ENCODE measurements at places on chromosomes 7 and 10. TPM values are rescaled to one million over a fixed set of nuclear protein-coding genes. Genes with fewer than 3 reads are reported as not detected.

DNA sequence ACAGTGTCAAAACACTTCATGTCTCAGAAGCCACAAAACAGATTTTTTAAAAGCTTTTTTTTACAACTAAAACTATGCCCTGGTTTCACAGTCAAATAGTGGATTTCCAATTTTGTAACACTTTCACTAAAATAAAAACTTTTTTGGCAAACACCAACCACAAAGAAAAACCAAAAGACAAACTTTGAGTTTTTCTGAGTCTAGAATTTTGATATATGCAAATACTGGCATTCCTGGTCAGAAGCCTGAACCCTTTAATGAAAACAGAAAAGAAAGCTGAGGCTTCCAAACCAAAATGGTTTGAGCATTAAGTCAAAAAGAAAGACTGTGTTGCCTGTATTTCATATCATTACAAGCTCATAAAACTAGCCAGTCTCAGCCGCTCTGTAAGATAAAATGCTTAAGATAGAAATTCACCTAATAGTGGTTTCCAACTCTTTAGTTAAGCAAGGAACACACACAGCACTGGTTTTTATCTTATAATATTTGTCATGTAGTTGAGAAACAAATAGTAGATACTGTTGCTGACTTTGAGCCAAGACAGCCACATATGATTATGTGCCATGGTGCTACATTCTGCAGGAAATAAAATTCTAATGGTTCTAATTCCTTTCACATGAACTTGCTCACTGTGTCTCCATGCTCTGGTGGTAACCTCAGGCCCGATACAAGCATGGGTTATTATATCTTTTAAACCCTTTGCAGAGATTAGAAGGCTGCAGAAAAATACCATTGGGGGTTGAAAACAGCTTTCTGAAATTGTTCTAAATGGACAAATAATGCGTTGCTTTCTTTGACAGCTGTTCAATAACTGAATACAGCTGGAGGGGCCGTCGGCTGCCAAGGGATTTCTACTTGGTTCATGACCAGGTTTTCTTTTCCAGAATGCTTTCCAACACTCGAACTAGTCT lies 49.4 kb downstream of the FAM171A1 start:
- no peak overlapping the region for H3K4me3 ChIP-seq
- H3K27ac ChIP-seq, result peak overlapping the region; percentile 61
- H3K36me3 ChIP-seq, result no peaks in the 10 kb centered on the region
- H3K27me3 ChIP-seq, result no peaks in the 10 kb centered on the region

- no peak for DNase-seq
- no peak overlapping the region for H3K27ac ChIP-seq
- no peaks in the 10 kb centered on the region for H3K27me3 ChIP-seq
Measured at GRCh38 chr7:127726476-127726875, 74.5 kb downstream of the SND1 start.

DNA sequence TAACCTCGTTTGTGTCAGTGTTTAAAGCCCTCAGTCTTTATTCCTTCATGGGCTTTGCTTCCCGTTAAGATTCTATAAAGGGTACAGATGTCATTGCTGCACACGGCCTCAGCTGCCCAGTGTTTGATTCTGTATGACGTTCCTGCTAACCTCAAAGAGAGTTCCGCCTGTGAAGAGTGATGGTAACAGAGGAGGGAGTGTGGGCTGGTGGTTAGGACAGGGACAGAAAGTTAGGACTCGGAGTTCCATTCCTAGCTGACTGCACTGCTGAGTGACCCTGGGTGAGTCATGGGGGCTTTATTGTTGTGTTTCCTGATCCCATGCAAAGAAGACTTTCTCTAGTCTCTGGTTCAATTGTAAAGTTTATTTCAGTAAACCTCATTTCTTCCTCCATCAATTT lies 227.1 kb downstream of the DYNC1I1 start:
- H3K4me1 ChIP-seq, result no peaks in the 10 kb centered on the region
- no peaks in the 10 kb centered on the region for H3K36me3 ChIP-seq
- H3K27ac ChIP-seq, result no peak overlapping the region
- H3K27me3 ChIP-seq, result no peaks in the 10 kb centered on the region
- no peak overlapping the region for H3K4me3 ChIP-seq

DNA sequence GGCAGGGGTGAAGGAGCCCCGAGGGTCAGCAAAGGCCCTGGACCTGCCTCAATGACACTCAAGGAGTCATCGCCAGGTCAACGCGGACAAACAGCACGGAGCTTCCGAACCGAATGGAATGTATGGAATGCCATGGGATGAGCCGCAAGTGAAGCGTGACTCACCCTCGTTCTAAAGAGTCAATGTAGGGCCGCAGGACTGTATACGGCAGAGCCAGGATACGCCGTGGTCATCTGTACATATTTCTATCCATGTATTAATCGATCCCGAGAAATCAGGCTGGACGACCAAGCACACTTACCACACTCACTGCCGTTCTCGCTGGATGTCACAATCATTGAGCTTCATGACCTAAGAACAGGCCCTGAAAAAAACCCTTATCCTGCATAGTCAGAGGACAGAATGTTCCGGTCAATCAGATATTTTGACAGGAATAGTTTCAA lies 4.3 kb downstream of the SNX8 start:
- H3K4me3 ChIP-seq, result peak overlapping the region; percentile 47
- peak; percentile 93 for DNase-seq
- no peaks in the 10 kb centered on the region for H3K27me3 ChIP-seq
- H3K36me3 ChIP-seq, result no peaks in the 10 kb centered on the region
- peak overlapping the region; percentile 71 for H3K27ac ChIP-seq

GRCh38 chr10:61744469-61744868 lies 81.7 kb downstream of the CABCOCO1 start:
- H3K36me3 ChIP-seq, result no peaks in the 10 kb centered on the region
- H3K27me3 ChIP-seq, result no peaks in the 10 kb centered on the region
- H3K4me1 ChIP-seq, result peaks cover 2% of the 10 kb centered on the region
- DNase-seq, result no peak
- H3K4me3 ChIP-seq, result no peak overlapping the region

- H3K4me1 ChIP-seq, result peaks cover 11% of the 10 kb centered on the region
- H3K4me3 ChIP-seq, result no peak overlapping the region
- no peaks in the 10 kb centered on the region for H3K27me3 ChIP-seq
- DNase-seq, result no peak
Measured at GRCh38 chr7:137895301-137896221, 48.8 kb upstream of the DGKI start.

DNA sequence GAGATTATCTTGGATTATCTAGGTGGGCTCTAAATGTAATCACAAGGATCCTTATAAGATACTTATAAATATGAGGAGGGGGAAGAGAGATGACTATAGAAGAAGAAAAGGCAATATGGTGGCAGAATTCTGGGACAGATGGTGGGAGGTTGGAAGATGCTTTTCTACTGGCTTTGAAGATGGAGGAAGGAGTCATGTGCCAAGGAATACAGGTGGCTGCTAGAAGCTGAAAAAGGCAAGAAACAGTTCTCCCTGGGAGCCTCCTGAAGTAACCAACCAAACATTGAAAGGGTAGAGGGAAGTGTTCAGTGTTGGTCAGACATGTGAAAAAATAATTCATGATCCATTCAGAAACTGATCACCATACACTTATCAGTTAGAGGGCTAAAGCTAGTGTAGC lies 213.3 kb downstream of the WDR11 start:
- H3K36me3 ChIP-seq, result no peaks in the 10 kb centered on the region
- H3K4me1 ChIP-seq, result no peaks in the 10 kb centered on the region
- no peak overlapping the region for H3K27ac ChIP-seq

DNA sequence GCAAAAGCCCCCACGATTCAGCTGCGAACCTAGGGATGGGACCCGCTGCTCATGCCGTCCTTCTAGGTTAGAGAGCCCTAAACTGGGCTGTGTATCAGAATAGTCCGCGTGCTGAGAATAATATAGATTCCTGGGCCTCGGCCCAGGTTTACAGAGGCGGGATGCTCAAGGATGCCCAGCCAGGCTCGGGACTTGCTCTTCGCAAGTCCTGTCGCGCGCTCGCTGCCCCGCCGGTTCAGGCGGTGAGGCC lies 266 bp upstream of the STMP1 start:
- peak overlapping the region; percentile 64 for H3K27ac ChIP-seq
- H3K27me3 ChIP-seq, result no peaks in the 10 kb centered on the region
- DNase-seq, result peak; percentile 83
- no peaks in the 10 kb centered on the region for H3K36me3 ChIP-seq
- H3K4me3 ChIP-seq, result peak overlapping the region; percentile 97

DNA sequence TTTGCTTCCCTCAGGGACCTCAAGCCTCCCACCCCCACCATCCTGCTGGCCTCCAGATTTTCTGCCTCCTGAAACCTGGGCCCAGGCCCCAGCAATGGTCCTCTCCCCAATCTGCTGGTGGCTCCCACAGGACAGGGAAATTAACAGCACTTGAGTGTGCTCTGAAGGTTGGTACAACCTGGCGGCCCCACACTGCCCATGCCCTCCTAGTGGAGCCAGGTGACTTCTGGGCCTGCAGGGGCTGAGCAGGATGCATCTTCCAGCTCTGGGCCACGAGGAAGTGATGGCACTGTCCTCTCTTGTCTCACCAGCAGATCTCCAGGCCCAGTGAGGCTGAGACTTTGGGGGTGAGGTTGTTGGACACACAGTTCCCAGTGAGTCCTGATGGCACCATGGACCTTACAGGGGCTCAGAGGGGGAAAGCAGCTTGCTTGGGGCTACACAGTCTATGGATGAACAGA lies 3.6 kb upstream of the ZMIZ1 start:
- no peak overlapping the region for H3K27ac ChIP-seq
- H3K4me1 ChIP-seq, result peaks cover 10% of the 10 kb centered on the region
- H3K27me3 ChIP-seq, result peaks cover 5% of the 10 kb centered on the region
- no peaks in the 10 kb centered on the region for H3K36me3 ChIP-seq

DNA sequence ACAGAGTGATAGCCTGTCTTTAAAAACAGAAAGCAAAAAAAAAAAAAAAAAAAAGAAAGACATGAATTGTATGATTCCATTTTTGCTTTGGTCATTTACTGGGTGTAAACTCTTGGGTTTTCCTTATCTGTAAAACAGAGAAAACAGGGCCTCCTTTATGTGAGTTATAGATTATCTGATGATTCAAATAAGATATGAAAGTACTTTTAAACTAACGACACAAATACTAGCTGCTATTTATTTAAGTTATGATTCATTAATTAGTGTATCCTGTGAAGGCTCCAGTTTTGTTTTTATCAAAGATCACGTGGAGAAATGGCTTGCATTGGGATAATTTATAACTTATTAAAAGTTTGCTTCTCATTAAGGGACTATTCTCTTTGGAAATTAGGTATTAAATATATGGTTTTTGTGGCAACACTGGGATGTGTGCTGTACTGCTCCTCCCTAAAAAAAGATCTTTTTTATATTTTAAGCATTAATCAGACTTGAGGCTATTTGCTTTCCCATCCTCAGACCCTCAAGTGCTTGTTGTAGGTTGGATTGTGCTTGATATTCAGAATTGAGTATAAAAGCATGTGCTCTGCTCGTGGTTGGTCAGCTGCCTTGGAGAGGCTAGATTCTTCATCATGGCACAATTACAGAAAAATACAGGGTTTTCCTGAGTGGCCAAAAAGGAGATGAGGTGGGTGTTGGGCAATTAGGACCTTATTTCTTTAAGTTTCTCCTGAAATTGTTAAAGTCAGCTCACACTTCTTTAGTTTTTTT lies 39.9 kb downstream of the NRG3 start:
- H3K27ac ChIP-seq, result no peak overlapping the region
- no peak for DNase-seq
- H3K4me3 ChIP-seq, result no peak overlapping the region
- no peaks in the 10 kb centered on the region for H3K4me1 ChIP-seq

DNA sequence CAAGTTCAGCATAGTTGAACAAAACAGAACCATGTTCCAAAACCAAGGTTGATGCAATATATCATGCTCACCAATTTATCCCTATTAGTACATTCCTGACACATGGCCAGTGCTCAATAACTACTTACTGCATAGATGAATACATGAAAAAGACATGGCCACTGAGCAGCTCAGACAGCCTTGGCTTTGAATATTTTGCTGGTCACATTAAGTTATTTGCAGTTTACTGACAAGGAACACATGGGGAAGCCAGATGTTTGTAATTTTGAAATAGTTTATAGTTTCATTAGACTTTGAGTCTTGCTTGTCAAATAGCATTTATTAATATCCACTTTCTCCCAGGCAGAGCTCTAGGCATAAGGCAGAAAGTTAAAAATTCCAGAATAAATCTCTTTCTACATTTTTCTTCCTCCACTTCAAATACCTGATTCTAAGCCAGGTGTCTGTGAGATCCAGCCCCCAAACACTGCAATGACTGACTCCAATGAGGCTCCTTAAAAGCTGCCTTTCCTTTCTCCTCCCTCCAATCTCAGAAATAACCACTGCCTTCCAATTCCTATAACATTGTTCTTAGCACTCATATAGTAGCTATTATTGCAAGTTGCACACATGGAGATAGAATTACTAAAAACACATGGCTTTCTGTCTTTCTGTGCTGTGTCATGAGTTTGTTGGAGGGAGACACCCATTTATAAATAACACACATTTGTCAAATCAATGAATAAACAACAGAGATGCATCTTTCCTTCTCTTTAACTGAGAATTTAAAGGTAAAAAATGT lies 91.3 kb downstream of the PCGF5 start:
- DNase-seq, result no peak
- H3K27ac ChIP-seq, result no peak overlapping the region
- H3K4me3 ChIP-seq, result no peak overlapping the region
- peaks cover 3% of the 10 kb centered on the region for H3K27me3 ChIP-seq
- H3K36me3 ChIP-seq, result no peaks in the 10 kb centered on the region
- H3K4me1 ChIP-seq, result peaks cover 5% of the 10 kb centered on the region

DNA sequence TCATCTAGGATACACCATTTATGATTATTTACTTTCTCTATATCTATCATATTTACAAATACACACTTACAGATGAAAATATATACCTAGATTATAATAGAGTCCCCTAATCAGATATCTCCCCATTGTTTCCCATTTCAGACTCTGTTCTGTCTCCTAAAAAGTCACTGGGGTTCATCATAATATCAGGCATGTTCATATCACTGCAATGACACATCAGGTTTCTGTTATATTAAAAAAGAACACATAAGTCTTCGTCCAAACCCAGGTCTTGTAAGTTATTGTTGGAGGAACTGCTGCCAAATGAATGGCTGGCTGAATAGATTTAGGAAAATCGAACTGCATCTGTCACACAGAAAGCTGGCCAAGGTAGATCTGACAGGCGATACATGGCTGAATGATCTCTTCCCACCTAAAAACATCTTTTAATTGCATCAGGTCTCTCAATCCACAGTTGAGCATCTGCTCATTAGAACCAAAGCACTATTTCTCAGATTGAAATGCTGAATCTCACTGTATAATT lies 178.7 kb downstream of the CACNA2D1 start:
- no peak overlapping the region for H3K27ac ChIP-seq
- H3K27me3 ChIP-seq, result no peaks in the 10 kb centered on the region
- peaks cover 3% of the 10 kb centered on the region for H3K36me3 ChIP-seq
- no peak overlapping the region for H3K4me3 ChIP-seq

MRC1 gene
- total RNA-seq, result 0.36 TPM

INHBA gene
- total RNA-seq, result 97.8 TPM

ZP3 gene
- total RNA-seq, result 3.5 TPM

OR9A4 gene
- not detected for total RNA-seq

HOXA7 gene
- total RNA-seq, result 4.4 TPM

GPR22 gene
- total RNA-seq, result not detected

RBP4 gene
- total RNA-seq, result 2.1 TPM

AQP1 gene
- total RNA-seq, result 0.59 TPM

Measured in osteoblast (primary cell).